Stimulated activated CD4-positive, alpha-beta T cell treated with anti-CD3 and anti-CD28 coated beads, Interleukin-1b, Interleukin-23, amount 100 ng/mL, for 1 hour (primary cell): ENCODE measurements at places on chromosomes 12 and 14.

DNA sequence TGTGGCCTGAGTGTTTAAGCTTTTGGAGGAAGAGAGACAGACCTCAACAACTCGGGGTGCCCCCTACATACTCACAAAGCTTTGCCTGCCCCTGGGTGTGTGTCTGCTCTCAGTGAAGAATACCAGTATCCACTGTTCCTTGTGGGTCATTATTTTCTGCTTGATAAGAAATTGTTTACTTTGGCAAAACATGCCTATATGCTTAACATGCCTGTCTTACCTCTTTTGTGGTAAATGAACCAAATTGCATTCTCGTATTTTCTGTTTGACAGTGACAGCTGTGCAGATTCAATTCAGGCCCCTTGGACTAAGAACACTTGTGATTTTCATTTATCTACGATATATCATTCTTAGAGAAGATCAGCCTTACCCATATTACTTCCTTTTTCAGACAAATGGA, 50.6 kb upstream of the REP15 start:
- DNase-seq, result no peak

GRCh38 chr14:57820581-57820980, 45.3 kb downstream of the SLC35F4 start:
- no peak for DNase-seq

DNA sequence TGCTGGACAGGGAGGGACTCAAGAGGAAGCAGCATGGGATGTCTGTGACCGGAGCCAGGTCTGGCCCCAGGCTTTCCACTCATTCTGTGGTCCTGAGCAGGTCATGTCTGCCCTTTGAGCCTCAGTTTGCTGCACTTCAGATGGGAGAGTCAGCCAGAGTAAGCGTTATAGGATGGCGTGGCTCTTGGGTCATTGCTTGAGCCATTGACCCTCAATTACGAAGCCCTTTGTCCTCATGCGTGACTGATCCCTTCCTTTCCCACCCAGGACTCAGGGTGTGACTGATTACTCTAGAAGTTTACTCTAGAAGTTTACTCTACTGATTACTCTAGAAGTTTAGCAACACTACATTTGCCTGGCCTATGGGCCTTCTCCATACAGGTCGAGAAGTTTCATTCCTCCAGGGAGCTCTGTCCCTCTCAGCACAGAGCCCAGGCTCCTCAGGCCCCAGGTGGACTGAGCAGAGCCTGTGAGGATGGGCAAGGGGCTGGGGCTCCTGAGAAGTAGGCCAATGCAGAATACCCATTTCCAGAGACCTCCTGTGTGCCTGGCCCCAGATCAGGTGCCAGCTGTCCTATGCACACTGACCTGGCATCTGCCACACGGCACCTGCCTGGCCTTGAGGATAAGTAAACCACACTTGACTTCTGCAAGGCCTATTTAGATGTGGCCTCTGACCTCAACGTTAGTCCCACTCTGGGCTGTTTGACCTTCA, 7.6 kb upstream of the IFI27 start:
- no peak for DNase-seq

GRCh38 chr12:22321638-22322037, 12.9 kb downstream of the ST8SIA1 start:
- no peak for DNase-seq

DNA sequence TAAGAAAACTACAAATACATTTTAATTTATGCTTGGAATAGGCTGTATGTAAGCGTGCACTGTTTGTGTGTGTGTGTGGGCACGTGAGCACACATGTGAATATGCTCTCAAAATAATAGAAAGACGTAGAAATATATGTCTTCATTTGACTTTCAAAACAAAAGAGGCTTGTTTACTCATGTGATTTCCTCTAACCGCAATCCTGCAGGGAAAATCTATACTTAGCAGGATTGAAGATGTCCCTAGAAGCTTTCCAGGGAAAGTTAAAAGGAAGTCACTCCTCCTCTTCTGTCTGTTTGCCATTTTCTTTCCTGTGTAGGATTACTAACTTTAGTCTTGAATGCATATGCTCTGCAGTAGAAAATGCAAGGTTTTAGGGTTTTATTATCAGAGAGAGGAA, 404.7 kb downstream of the MDGA2 start:
- DNase-seq, result no peak

DNA sequence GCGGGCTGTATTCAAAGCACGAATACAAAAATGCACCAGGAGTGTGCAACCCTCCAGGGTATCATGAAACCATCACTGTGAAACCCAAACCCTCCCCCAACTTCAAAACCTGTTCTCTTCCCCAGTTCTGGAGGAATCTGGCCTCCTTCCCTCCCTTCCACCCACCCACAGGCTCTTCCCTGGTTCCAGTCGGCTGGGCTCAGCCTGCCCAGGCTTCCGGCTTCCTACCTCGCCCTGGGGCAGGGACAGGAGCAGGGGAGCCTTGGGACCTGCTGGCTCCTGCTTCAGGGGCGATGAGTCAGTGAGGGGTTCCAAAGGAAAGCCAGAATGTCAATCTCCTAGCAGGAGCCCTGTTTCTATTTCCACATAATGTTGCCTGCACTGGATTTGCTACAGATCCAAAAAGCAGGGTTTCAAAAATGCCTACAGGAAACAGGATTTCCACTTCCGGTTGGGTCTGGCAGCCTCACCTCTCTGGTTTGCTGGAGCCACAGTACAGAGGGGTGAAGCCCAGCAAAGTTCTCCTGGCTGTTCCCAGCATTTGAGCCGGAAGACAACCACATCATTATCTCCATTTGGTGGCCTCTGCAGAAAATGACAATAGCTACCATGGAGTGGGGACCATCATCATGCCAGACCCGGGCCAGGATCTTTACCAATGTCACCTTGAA, 278.3 kb downstream of the DPF3 start:
- DNase-seq, result no peak

GRCh38 chr12:12819752-12820311, 6.7 kb downstream of the DDX47 start:
- DNase-seq, result no peak

DNA sequence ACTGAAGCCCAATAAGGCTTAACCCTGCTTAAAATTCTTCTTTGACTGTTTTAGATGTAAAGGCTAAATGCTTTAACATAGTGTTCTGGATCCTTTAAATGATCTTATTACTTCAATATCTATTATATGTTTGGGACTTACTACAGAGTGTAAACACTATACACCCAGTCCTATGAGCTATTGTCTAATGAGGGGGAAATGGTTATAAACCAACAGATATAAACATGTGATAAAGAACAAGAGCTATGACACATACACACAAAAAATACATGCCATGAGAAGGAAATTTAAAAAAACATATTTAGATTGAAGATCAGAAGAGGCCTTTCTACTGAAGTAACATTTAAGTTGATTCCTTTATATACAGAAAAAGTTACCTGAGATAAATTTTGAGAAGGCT, 505.1 kb downstream of the FOXG1 start:
- DNase-seq, result no peak

DNA sequence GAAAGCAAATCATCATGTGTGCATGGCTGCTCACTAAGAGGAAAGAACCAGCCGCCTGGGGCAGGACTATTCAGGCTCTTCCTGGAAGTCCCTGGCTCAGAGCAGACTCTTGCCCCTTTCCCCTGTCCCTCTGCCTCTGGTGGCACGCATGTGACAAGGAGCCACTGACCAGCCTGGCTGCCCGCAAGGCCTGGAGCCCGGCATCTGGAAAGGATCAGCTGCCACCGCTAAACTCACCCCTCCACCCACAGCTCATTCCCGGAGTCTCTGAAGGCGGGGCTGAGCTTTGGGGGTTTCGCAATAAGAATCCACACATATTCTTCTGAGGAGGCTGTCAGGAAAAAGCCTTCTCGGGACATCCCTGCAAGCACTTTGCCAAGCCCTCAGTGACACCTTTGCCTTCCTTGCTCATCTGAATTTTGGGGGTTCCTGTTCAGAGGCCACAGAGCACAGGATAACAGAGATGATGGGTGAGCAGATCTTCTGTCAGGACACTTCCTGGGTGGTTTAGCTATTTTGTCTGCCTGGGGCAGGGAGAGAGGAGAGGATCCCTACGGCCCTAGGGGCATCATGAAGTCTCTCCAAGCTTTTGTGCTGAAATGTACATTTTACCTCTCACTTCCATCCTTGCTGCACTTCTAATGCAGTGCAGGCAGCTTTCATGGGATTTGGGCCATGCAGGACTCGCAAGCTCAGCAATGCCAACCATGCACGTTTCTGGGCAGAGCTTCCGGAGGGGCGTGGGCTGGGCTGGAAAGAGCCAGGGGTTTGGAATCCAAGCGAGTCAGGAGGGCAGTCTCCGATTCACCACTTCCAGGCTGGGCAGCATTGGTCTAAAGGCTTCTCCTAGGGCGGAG, 124.8 kb upstream of the MAP1LC3B2 start:
- no peak for DNase-seq

GRCh38 chr14:103057372-103058163, at the start of gene CDC42BPB:
Gene CDC42BPB (minus strand): TSS chr14:103057549. CDS start chr14:103057173, 376 bp downstream.
- peak; percentile 17 for DNase-seq

DNA sequence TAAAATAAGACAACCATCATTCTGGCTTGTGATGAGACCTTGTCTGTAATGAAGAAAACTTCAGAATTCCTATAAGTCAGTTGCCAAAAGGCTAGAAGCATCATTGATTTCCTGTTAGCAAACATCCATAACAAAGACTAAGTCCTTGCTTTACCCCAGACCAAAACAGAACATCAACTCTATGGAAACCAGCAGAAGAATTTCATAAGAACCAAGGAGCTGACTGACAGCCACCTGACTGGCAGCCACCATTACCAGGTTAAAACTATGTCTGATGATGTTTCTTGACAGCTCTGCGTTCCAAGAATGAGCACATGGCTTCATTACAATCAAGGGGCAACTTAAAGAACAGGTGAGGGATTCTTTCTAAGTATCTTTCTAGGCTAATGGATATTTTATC, 29.3 kb downstream of the HECTD4 start:
- no peak for DNase-seq

- no peak for DNase-seq
Observed at GRCh38 chr14:33851931-33852330, 98.9 kb downstream of the EGLN3 start.

- DNase-seq, result no peak
Observed at GRCh38 chr14:39430762-39431415, 1.3 kb downstream of the FBXO33 start.

DNA sequence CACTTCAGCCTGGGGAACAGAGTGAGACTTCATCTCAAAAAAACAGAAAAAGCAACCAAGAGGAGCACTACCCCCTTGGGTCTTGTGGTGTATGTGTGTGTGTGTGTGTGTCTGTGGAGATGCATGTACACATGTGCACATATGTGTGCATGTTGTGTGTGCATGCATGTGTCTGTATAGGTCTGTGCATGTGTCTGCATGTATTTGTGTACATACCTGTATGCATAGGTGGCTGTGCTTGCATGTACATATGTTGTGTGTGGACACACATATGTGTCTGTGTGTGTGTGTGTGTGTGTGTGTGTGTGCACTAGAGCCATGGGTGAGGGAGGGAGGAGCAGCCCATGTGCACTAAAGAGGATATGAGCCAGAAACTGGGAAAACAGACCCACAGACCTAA, 49.1 kb downstream of the ARL6IP4 start:
- DNase-seq, result no peak

- no peak for DNase-seq
Observed at GRCh38 chr12:132710043-132710404, 618 bp upstream of the PGAM5 start.

DNA sequence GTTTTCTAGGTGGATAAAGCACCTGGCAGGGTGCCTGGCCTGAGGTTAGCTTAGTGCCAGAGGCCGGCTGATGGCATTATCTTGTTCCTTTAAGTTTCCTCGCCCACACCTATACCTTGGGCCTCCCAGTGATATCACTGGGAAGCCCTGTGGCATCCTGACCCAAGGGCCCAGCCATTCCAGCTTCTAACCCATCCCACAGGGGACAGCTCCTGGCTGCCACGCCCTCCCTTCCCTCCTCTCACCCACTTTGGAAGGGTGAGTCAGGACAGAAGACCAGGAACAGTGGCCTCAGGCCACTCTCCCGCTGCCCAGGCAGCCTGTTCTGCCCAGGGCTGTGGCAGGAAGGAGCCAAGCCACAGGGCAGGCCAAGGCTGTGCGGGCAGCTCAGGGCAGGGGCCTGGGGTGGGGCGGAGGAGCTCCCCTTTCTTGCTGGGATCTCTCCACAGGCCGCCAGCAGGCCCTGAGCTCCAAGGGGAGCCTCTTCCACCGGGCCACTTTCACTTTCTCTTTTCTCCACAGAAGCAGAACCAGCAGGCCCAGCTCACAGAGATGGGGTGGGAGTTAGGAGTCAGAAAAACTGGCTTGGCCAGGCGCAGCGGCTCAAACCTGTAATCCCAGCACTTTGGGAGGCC, 75.1 kb downstream of the IRF2BPL start:
- no peak for DNase-seq

DNA sequence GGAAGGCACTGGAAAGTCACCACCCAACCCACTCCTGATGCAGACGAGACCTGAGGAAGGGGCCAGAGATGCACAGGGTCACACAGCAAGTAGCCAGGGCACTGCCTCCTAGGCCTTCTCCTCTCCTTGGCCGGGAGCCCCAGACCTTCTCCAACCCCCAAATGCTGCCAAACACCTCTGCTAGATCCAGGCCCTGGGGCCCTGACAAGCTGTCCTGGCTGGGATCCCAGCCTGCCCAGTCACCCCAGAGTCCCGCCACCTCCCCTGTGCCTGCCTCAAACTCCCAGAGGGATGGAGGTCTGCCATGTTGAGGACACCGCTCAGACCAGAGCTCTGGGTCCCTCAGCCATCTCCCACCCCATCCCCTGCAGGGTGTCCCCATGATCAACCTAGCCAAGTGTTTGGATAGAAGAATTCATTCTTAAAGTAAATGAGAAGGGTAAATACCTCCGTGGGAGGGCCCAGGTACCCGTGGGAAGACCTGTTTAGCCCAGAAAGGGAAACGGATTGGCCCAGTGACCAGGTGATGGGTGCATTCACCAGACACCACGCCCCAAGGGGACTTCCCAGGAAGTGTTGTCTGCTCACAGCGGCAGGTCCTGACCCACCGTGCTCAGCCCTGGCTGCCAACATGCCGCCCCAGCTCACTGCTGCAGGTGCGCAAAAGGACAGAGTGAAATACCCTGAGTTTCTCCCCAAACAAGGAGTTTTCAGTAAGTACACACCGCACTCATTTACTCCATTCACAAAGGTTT, 4.6 kb upstream of the DIO3 start:
- no peak for DNase-seq

GRCh38 chr12:75976113-75976512, 55.5 kb downstream of the PHLDA1 start:
- no peak for DNase-seq

DNA sequence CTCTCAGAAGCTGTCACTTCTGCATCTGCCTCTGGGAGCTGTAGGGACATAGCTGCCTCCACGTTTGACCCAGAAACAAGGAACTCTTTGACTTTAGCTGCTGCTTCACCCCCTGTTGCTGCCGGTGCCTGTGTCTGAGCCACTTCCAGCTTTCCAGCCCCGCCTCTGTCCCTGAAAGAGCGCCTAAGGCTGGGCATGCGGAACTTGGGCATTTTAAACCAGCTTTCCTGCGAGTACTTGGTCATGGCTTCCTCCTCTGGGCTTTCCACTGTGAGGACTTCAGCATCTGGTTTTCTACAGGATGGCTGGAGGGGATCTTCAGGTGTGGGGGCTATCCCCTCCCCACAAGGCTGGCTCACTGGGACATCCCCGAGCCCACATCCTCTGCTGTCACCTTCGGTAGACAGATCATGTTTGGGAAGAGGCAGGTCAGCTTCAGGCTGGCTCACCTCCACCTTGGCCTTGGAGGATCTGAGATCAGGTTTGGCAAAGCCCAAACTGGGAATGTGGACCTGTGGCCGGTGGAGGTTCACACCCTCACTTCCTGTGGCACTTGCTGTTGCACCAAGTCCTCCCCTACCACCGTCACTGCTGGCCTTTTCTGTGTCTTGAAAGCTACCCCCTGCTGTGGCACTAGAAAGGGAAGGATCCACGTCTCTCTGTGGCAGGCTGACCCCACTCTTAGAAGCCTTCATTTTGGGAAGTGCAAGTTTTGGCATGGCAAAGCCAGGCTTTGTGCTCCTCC, 15.2 kb downstream of the PLD4 start:
- DNase-seq, result no peak
